ENCODE measurements at places on chromosomes 5 and 9.

- no peak overlapping the region for H3K27ac ChIP-seq
- no peaks in the 10 kb centered on the region for H3K4me1 ChIP-seq
- H3K4me3 ChIP-seq: no peak overlapping the region
- no peak for DNase-seq
These were observed 25.9 kb upstream of the IL17B start for GRCh38 chr5:149404746-149405549.

GRCh38 chr9:127021664-127022363 lies 100.6 kb downstream of the ANGPTL2 start:
- no peaks in the 10 kb centered on the region for H3K36me3 ChIP-seq
- H3K27me3 ChIP-seq: no peaks in the 10 kb centered on the region
- no peak overlapping the region for H3K27ac ChIP-seq
- peaks cover 4% of the 10 kb centered on the region for H3K4me1 ChIP-seq
- H3K4me3 ChIP-seq: no peak overlapping the region

DNA sequence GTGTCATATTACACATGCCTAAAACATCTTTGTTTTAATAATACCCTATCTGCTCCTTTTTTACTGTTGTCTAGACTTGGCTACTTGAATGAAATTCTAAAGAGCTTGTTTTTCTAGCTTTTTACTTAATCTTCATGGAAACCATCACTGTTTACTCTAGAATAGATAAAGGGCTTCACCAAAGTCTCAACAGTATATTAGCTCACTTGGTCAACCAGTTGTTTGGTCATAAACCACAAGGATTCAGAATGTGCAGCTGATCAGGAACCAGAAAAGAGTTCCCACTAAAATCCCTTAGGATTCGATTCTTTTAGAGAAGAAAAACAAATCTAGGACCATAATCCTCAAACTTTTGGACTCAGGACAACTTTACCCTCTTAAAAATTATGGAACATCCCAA lies 38.0 kb downstream of the CDO1 start:
- H3K27ac ChIP-seq: no peak overlapping the region
- no peak overlapping the region for H3K4me3 ChIP-seq
- DNase-seq: no peak
- no peaks in the 10 kb centered on the region for H3K4me1 ChIP-seq

- H3K27ac ChIP-seq: no peak overlapping the region
- H3K27me3 ChIP-seq: no peaks in the 10 kb centered on the region
- no peak overlapping the region for H3K4me3 ChIP-seq
- H3K36me3 ChIP-seq: no peaks in the 10 kb centered on the region
- H3K4me1 ChIP-seq: no peaks in the 10 kb centered on the region
These were observed 356.0 kb upstream of the SEMA6A start for GRCh38 chr5:116930616-116931015.
